ENCODE measurements at places on chromosomes 3 and 15.

DNA sequence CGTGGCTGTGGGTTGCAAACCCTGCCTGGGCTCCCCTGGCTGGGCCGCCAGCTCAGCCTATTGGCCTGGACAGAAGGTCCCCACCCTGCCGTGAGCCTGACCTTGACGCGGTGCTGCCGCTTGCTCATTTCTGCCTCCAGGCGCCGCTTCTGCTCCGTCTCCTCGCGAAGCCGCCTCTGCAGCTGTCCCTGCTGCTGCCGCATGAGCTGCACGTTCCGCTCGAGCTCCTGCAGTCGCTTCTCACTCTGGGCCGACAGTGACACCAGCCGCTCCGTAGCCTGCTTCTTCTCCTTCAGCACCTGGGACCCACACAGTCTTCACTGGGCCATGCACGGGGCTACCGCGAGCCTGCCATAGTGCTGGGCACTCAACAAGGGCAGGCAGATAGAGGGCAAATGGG lies 21.7 kb downstream of the KIF7 start:
- DNase-seq = no peak

DNA sequence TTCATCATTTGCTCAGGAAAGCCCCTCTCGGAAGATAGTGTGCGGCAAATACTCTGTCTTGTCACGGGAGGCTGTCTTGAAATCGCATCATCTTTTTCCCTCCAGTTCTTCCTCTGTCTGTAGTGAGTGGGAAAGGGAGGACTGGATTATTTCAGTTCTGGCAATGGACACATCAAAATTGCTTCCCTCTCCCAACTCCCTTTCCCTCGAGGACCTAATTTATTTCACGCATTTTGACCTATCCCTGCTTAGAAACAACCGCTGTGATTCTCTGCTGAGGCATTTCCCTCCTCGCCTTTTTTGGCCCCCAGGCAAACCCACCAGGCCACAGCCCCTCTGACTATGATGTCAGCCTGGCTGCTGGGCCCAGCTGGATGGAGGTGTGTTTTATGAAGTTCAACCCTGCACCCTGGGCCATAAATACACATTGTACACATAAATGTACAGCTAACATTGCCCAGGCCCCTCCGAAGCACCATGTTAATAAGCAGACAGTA lies 138.7 kb upstream of the LRTM1 start:
- no peak for DNase-seq

DNA sequence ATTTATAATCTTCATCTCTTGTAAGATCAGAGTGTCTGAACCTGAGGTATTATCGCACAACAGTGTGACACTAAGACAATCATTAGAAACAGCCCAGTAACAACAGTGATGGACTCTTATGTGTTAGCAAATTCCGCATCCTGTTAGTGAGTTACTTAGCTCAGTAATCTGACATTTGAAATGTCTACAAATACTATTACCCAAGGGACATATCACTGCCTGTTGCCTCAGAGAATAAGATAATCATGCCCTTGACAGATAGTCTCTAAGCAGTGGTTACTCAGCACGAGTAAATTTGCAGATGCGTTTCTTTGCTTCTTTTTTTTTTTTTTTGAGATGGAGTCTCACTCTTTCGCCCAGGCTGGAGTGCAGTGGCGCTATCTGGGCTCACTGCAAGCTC lies 13.4 kb upstream of the RTP1 start:
- DNase-seq = no peak

GRCh38 chr3:52310861-52311575 lies 5.1 kb upstream of the DNAH1 start:
- no peak for DNase-seq

- no peak for DNase-seq
These were observed 3.1 kb upstream of the MECOM start for GRCh38 chr3:169666376-169667165.

- DNase-seq = no peak
These were observed 579.3 kb upstream of the GRM7 start for GRCh38 chr3:6281662-6282061.

GRCh38 chr15:36429707-36430106 lies 149.7 kb upstream of the CDIN1 start:
- DNase-seq = no peak

DNA sequence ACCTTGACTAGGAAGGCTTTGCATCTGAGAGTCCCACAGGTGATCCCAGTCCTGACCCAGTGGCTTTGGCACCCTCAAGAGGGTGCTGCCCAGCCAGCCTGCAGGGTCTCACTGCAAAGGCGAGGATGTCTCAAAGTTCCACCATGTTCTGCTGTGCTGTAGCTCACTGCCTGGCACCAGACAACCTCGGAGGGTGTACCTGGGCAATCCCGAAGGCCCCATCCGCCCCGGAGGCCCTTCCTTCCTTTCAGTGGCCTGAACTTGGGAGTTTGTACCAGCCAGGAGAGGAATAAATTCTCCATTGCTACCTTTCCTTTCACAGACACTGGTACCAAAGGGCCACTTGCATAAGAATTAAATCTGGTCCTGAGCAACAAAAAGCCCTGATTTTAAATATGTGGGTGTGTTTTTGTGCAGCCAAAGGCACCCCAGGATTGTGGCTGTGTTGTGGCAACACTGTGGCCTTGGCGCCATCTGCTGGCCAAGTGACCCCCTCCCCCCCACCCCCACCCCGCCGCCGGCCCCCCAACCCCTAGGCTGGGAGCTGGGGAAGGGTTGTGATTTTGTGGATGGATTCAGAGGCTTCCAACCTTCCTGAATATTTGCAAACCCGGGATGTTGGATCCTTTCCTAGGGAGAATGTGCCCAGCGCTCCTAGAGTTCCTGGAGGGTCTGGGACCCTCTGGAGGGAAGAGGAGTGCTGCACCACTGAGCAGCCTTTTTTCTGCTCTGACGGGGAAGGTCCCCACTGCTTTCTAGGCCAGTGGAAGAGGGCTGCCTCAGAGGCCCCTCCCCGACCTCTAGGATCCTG lies 9.7 kb upstream of the PTPN23 start:
- DNase-seq = no peak

DNA sequence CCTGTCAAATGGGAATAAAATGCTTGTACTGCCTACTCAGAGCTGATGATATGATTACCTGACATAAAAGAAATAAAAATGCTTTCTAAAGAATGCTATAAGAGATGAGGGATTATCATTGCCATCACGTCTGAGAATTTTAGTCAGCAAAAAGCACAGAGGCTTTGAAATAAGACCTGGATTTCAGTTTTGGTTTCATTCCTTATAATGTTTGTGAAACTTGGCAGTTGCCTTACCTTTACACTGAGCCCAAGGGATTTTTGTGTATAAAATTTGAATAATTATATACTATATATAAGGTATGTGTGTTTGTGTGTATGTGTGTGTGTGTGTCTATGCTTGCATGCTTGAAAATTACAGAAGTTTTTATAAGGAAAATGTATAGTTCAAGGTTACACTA lies 634.8 kb upstream of the BCHE start:
- no peak for DNase-seq

DNA sequence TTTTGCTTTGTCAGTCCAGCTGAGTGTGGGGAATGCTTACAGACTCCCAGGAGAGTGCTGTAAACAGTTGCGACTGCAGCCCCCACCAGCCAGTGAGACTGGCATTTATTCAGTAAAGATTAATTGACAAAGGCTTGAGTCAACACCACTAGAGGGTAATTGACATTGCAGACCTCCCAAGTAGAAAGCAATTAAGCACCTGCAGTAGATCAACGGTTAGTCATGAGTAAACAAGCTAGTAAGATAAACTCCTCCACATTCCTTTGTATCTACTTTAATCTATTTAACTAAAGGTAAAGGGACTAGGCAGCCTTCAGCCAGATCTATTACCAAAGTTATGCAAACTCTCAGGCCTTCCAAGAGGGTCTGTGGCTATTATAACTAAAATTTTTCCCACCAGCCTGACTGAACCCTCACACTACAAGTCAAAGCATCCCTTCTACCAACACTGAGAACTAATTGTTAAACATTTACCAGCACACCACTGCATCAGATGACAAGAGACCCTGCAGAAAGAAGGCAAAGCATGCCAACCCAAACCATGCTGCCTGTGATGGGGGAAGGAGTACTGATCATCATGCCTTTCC lies 30.5 kb upstream of the GALNT15 start:
- DNase-seq = no peak

DNA sequence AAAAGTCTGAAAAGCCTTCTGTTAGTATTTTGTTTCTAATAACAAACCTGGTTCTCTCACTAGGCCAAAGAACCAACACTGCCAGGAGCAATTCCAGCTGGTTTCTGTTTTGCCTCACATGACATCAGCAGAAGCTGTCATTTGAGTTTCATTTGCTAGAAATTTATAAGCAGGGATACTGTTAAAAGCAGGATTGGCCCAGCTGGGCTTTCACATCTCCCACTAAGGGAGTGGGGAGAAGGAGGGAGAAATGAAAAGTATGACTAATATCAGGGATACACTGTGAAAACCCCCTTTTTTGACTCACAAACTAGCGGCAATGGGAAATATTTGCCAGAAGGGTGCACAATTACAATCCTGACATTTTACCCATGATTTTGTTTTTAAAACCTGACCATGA lies 5.3 kb downstream of the CCDC80 start:
- no peak for DNase-seq

DNA sequence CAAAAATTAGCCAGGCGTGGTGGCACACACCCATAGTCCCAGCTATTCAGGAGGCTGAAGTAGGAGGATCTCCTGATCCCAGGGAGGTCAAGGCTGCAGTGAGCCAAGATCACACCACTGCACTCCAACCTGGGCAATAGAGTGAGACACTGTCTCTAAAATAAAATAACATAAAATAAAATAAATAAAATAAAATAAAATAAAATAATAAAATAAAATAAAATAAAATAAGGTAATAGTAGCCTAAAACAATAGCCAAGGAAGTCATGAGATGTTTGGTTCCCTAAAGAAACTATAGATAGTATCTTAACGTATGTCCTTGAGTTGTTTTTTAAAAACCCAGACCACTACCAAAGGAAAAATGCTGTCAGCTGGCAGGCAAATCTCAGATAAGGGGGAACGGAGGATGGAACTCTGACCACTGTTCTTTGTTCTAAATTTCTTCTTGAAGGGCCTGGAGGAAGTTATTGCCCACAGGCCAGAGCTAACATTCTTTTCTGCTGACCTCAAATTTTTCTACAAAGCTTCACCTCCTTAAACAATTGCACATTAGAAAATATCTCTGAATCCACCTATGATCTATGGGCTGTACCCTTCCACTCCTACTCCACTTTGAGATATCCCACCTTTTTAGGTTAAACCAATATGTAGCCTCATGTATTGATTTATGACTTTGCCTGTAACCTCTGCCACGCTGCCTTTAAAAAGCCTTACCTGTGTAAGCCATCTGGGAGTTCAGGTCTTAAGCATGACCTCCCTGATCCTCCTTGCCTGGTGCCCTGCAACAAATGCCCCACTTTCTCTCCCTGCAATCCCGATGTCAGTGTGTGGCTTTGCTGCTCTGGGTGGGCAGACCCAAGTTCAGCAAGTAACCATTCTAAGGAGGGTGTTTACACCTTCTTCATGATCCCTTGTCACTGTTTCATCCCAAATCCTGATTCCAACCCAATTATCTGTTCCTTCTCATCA lies 126.2 kb upstream of the BHLHE40 start:
- DNase-seq = no peak

DNA sequence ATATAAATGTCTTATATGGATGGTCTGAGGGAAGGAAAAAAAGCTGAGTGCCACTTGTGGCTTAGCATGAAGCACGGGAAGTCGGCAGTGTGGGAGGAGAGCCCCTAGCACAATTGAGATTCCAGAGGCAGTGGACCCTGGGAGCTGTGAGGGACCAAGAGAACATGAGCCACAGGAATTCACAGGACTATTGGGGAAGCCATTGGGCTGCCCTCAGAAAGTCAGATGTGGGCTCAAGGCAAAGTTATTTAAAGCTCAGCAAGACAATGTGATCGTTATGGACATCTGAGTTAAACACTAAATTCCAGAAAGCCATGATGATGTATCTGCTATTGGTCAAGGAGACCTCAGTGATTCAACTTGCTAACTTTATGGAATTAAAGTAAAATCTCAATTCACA lies 380.8 kb upstream of the IL12A start:
- DNase-seq = no peak

GRCh38 chr15:79083154-79083553 lies 7.4 kb downstream of the RASGRF1 start:
- no peak for DNase-seq

- no peak for DNase-seq
These were observed 413.5 kb upstream of the C2CD4B start for GRCh38 chr15:62578546-62578945.

DNA sequence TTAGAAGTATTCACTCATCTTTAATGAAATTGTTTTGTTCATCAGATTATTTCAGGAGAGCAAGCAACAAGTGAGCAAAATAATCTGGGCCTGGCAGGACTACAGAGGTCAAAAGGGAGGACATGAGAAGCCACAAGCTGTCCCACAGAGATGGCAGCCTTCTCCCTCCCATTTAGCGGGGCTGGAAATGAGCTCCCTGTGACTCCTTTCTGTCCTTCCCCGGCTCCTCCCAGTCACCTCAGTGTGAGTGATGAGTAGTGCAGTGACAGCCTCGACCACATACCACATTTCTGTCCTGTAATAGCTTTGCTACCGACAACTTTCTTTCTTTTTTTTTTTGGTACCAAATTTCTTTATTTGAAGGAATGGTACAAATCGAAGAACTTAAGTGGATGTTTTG lies 38.0 kb downstream of the RAB7A start:
- no peak for DNase-seq

DNA sequence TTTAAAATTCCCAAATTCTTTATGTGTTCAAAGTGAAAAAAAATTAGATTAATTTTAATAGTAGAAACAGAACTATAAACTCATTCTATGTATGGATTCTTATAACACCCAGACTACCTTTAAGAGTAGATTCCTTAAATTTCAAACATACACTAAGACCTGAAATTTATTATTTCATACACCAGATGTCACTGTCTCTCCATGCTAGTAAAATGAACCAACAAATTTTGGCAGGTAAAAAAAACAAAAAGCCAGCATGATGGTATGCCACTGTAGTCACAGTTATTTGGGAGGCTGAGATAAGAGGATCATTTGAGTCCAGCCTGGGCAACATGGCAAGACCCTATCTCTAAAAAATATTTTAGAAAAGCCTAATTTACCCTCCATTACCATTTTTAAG lies 461.3 kb upstream of the NAALADL2 start:
- DNase-seq = no peak

DNA sequence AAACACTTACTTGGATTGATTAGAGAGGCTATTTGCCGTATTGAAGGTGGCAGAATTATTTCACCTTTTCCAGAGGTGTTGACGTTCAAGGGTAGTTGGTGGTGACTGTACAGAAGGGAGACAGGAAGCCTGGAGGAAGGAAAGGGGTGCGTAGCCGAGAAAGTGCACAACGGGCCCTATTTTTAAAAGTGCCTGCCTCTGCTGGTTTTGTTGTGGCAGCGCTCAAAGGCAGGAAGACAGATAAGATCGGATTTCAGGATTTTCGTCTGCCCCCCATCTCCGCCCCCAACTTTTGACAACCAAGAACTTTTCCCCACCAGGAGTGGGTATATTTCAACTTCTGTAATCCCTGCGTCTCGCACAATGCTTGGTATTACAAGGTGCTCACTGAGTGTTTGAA lies 38.5 kb downstream of the SMAD3 start:
- DNase-seq = peak; percentile 15

- no peak for DNase-seq
These were observed 17.1 kb upstream of the XIRP1 start for GRCh38 chr3:39209329-39209970.

All from GDM1 (cell line).